Right kidney (tissue), 9 donors: ENCODE measurements at places on chromosomes 13 and 19.

DNA sequence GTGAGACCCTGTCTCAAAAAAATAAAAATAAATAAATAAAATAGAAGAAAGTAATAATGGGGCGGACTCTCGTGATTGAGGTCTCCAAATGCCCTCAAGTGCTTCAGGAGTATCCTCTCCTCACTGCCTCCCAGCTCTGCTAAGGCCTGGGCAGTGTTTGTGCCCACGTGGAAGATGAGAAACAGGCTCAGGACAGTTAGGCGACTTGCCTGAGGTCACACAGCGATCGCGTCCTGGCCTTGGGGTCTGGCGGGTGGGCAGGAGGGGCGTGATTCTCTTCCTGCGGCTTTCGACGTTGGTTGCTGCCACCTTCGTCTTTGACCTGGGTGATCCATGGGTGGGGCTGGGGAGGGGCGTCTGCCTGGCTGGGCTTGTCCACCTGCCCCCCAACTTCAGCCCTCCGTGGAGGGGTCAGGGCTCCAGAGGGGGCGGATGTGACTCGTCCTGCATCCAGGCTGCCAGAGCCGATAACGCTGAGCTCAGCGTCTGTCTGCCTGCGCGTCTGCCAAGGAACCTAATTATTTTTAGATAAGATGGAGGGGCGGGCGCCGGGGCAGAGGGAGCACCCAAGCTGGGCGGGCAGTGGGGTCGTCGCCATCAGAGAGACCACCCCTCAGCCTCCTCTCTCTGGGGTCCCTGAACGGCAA lies 56.9 kb downstream of the NFIC start:
- DNase-seq = no peak

DNA sequence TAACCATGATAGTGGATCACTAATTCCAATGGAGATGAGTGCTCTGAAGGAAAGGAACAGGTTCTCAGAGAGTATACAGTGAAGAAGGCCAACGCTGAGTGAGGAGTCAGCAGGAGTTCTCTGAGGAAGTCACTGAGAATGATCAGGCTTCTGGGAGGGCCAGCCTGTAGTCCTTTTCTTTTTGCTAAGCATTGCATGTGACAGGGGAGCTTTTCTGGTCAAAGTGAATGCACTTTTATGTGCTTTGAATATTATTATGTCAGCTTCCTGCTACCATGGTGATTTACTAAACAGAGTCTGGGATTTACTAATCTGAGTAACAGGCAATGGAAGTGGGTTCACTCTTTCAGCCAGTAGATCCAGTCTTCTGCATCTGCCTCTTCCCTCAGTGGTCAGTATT lies 81.1 kb upstream of the SERP2 start:
- DNase-seq = no peak

DNA sequence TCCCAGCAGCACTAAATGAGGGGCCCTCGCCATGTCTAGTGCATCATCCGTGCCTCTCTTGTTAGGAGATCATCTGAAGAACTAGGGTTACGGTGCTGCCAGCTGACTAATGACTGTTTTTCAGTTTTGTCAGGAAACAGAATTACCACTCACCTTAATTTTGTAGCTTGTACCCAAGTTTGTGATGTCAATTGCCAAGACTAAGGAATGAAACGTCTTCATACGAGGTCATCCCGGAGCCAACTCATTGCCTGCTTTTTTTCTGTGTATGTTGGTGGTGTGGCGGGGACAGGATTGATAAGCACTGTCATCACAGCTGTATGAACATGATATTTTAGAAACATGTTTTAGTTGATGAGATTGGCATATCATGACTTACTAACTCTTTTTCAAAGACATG lies 100.6 kb downstream of the TNFRSF19 start:
- no peak for DNase-seq

GRCh38 chr13:20118268-20119140 lies 42.3 kb downstream of the GJA3 start:
- peak; percentile 84 for DNase-seq

DNA sequence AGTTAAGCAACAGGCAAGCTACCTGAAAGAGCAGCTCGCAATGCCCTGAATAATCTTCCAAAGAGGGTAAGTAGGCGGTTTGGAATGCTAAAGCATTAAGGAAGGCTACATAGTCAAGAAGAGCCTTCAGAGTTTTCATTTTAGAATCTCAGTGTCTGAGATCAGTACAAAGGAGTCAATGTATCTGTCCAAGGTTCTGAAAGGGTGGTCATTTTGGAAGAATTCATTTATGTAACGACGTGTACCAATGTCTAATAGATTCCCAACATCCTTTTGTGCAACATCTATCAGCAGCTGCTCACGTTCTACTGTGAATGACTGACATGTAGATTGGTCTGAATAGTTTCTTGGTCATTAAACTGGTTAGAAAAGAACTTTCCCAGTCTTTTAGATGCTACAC lies 15.2 kb downstream of the ZNF665 start:
- no peak for DNase-seq

DNA sequence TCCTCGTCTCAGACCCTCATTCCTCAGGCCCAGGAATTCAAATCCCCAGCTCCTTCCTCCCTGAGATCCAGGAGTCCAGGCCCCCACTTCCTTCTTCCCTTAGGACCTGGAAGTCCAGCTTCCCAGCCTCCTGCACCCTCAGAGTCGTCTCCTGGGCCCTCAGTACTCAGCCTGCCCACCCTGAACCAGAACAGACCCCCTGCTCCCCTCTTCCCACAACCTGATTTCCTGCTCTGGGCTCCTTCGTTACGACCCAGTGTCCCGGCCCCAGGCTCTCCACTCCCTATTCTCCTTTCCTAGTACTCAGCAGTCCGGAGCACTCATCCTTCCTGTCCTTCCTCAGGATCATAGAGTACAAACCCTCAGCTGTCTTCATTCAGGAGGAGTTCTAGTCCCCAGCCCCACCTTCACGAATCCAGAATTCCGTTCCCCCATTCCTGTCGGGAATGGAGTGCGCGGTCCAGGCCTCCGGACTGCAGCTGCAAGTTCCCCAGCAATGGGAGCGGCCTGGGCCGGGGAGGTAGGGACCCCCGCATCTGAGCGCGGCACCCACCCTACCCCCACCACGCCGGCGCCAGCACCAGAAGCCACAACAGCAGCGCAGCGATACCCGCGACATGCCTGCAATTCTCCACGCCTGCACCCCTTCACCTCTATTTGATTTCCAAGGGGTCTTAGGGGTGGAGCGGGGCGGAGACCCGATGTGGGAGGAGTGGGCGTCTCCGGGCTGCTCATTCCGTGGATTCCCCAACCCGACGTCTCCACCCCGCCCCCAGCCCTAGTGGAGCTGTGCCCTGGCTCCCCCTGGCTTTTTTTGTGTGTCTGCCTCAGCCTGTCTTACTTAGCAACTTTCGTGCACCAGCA lies 12.7 kb downstream of the EGLN2 start:
- DNase-seq = peak; percentile 63

DNA sequence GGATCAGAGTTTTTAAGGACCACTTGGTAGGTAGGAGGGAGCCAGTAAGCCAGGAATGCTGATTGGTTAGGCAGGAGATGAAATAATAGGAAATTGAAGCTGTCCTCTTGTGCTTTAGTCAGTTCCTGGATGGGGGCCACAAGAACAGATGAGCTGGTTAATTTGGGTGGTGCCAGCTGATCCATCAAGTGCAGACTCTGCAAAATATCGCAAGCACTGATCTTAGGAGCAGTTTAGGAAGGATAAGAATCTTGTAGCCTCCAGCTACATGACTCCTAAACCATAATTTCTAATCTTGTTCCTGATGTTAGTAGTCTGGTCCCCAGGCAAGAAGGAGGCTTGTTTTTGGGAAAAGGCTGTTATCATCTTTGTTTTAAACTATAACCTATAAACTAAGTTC lies 117.9 kb upstream of the GPR12 start:
- DNase-seq = no peak

DNA sequence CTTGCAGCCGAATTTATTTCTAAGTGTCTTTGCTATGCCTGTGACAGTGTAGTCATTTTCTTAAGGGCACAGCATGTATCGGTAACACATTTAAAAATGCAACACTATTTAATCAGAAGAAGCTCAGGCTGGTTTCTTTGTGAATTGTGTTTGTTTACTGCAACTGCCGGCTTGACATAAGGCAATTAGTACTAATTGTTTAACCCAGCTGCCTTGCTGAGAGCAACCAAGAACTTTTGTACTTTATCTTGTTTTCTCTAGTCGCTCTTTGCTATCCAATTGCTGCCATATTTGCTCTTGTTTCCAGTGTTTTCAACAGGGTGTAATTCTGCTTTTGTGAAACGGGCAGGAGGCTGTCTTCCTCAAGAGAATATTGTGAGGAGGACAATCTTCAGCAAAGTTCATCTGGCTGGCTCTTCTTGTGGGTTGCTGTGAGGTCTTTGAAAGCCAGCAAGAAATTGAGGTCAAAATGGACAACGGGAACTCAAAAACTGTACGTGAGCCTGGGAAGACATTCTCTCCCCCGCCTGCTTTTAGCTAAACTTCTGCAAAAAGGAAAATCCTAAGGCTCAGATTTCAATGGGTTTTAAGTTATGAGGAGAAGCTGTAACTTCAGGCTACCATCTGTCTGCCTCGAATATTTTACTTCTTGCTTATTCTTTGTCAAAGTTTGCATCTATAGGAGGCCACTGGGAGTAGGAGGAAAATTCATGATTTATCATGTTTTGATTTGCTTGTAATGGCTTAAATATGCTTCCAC lies 75.8 kb upstream of the TSHZ3 start:
- DNase-seq = peak; percentile 6

DNA sequence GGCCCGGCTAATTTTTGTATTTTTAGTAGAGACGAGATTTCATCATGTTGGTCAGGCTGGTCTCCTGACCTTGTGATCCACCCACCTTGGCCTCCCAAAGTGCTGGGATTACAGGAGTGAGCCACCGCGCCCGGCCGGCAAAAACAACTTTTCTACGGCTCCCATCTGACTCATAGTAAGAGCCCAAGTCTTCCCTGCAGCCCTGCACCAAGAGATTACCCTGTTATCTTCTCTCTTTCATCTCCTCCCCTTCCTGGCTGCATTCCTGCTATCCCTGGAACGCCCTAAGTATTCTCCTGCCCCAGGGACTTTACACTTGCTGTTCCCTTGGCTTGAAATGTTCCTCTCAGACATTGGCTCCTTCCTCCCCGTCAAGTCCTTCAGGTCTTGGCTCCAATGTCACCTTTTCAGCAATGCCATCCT lies 6.6 kb downstream of the AP2S1 start:
- no peak for DNase-seq

DNA sequence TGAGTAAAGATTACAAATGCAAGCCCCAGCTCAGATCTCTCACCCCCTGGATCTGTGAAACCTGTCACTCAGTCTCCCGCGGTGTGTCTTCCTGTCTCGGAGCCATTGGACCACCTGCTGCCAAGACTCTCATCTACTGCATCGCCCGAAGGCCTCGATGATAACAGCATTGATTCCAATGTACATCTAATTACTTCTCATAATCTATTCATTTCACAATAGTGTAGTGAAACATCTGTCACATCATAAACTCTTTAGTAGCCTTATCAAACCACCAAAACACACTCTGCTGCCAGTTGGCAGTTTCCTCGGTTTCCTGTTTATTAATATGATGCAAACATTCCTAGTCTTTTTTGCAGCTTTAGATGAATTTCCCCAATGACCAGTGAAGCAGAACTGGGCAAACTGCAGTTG lies 220.3 kb downstream of the POU4F1 start:
- DNase-seq = no peak

DNA sequence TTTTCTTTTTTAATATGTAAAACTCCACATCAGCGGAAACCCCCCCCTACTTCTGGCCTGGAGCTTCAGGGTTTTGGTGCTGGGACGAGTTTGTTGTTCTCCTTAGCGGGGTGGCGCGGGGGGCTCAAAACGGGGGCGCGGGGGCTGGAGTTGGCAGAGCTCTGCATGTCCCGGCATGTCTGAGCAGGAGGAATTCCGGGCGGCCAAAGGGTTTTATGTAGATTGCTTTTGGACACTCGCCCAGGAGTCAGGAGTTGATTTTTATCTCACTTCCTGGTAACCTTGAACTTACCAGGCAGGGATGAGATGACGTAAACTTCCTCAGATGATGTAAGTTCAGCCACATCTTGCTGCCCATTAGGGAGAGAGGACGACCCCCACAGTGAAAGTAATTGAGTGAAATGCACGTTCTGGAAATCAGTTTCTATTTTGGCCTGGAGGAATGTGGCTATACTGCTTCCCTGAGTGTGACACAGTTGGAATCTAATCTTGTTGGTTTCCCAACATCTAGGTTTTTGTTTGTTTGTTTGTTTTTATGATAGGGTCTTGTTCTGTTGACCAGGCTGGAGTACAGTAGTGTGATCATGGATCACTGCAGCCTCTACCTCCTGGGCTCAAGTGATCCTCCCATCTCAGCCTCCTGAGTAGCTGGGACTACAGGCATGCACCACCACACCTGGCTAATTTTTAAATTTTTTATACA lies 21.0 kb upstream of the GDF15 start:
- DNase-seq = no peak

- DNase-seq = no peak
These were observed 12.7 kb upstream of the KBTBD6 start for GRCh38 chr13:41145136-41145908.

DNA sequence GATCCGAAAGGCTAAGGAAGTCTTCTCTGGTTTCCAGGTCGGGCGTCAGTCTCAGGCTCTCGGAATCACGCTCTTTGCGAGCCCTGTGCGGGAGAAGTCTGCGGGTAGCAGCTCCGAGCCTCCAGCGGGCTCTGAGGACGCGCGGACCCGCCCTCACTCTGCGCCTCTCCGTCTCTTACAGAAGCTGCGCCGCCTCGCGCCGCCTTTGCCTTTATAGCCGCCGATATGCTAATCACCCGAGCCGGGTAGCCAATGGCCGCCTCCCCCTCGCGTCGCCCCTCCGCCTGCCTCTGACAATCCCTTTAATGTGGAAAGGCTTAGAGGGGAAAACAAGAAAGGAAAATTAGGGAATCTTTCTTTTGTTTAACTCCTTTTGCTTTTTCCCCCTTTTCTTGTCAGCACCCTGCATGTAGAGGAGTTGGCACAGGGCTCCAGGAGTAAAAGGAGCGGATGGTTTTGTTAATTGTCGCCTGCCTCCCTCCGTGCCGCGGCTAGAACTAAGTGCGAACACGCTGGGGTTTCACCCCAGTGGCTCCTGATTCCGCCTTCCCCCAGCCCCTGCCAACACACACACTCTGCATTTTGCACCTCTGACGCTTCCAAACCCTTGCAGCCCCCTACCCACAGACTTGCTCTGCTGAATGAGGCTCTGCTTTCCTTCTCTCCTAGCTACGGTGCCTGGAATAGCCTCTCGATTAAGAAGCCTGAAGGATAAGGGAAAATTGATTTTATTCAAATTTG lies at the start of gene PCDH8:
Gene PCDH8 (minus strand): TSS at position 186 of the 741 bp plus-strand sequence. CDS start 204 bp downstream, outside the sequence.
- peak; percentile 46 for DNase-seq

GRCh38 chr19:34540811-34541557 lies 59.4 kb downstream of the WTIP start:
- DNase-seq = no peak

GRCh38 chr13:101529422-101529821 lies 76.9 kb downstream of the ITGBL1 start:
- no peak for DNase-seq

GRCh38 chr13:109389892-109390345 lies 396.5 kb downstream of the IRS2 start:
- DNase-seq = no peak

GRCh38 chr19:54532528-54532927 lies 29.9 kb downstream of the LAIR2 start:
- DNase-seq = no peak

- no peak for DNase-seq
These were observed 1151.2 kb downstream of the PCDH17 start for GRCh38 chr13:58782736-58783135.
